Stimulated activated CD4-positive, alpha-beta T cell treated with anti-CD3 and anti-CD28 coated beads, Interleukin-12 subunit alpha, Interleukin-12 subunit beta, amount 100 ng/mL, for 24 hours (primary cell): ENCODE measurements at places on chromosomes 1 and 21.

DNA sequence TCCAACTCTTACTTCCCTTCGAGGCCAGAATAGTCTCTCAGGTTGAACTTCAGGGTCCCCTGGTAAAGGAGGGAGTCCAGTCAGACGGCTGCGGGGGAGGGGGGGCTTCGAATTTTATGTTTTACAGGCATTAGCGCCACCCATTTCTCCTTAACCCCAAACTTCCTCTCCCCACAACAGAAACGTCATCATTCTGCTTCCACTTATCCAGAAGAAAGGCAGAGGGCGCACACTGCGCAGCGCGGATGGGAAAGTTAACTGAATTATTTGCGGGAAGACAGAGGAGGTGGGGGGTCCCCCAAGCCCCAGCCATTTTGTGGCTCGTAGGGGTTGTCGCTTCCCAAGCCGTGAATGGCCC is 529 bp upstream of the PRMT2 start:
- peak; percentile 12 for DNase-seq

- no peak for DNase-seq
Measured at GRCh38 chr1:111847466-111847865, 91.8 kb downstream of the DDX20 start.

- DNase-seq: no peak
Measured at GRCh38 chr1:192158181-192158580, at the start of gene RGS18. TSS of gene RGS18 (plus strand) at chr1:192158462. CDS start at chr1:192158638, 176 bp downstream.

GRCh38 chr1:40081871-40082270 is 15.2 kb downstream of the PPT1 start:
- DNase-seq: no peak
